Vein endothelial cell (primary cell): ENCODE measurements at places on chromosomes 5 and 9. TPM values are rescaled to one million over a fixed set of nuclear protein-coding genes. Genes with fewer than 3 reads are reported as not detected.

Gene C5orf58
- total RNA-seq, result not detected in 2 replicates

Gene PRRC1
- 58.8 and 65.3 TPM in 2 replicates for total RNA-seq

Gene CTSV
- 0.33 and 0.67 TPM in 2 replicates for total RNA-seq

Gene PCDHGA7
- total RNA-seq, result 3.0 and 4.6 TPM in 2 replicates

Gene ZNF454
- total RNA-seq, result 0.98 and 1.1 TPM in 2 replicates

Gene MCIDAS
- not detected in 2 replicates for total RNA-seq

Gene DTWD2
- 2.9 and 3.3 TPM in 2 replicates for total RNA-seq

Gene TXNDC15
- total RNA-seq, result 58.5 and 70.6 TPM in 2 replicates

Gene ERCC8
- total RNA-seq, result 18.0 and 19.6 TPM in 2 replicates

Gene FCN2
- total RNA-seq, result not detected in 2 replicates

Gene PLPP7
- total RNA-seq, result 2.6 and 4.3 TPM in 2 replicates

Gene PGM5
- 3.2 and 4.9 TPM in 2 replicates for total RNA-seq
